ENCODE measurements at places on chromosomes 1 and 21. TPM values are rescaled to one million over a fixed set of nuclear protein-coding genes. Genes with fewer than 3 reads are reported as not detected.

SRP9 gene
- 291 TPM for total RNA-seq

CLCA4 gene
- total RNA-seq, result not detected

SELP gene
- total RNA-seq, result not detected

OR2G3 gene
- not detected for total RNA-seq

CRYAA gene
- total RNA-seq, result not detected

KIF26B gene
- total RNA-seq, result 0.11 TPM

GRCh38 chr1:47838562-47839432 lies 158.4 kb downstream of the TRABD2B start:
- no peak for DNase-seq

- DNase-seq, result peak; percentile 74
Measured at GRCh38 chr21:31526040-31526439, 133.5 kb upstream of the SOD1 start.

DNA sequence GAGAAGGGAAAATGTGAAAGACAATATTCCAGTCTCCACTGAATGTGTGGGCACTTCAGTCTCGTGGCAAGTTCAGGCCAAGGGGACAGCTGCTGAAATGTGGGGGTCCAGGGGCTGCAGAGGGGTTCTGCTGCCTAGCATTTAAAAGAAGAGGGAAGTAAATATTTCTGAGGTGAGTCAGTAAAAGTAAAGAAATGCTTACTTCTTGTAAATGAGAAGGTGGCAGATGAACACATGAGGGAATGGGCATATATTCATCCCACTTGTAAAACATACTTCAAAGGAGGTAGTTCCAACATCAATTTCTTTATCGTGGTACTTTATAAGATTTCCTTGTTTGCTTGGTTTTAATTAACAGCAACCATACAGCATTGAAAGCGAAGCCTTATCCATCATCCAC lies 63.1 kb upstream of the HIVEP3 start:
- no peak for DNase-seq

DNA sequence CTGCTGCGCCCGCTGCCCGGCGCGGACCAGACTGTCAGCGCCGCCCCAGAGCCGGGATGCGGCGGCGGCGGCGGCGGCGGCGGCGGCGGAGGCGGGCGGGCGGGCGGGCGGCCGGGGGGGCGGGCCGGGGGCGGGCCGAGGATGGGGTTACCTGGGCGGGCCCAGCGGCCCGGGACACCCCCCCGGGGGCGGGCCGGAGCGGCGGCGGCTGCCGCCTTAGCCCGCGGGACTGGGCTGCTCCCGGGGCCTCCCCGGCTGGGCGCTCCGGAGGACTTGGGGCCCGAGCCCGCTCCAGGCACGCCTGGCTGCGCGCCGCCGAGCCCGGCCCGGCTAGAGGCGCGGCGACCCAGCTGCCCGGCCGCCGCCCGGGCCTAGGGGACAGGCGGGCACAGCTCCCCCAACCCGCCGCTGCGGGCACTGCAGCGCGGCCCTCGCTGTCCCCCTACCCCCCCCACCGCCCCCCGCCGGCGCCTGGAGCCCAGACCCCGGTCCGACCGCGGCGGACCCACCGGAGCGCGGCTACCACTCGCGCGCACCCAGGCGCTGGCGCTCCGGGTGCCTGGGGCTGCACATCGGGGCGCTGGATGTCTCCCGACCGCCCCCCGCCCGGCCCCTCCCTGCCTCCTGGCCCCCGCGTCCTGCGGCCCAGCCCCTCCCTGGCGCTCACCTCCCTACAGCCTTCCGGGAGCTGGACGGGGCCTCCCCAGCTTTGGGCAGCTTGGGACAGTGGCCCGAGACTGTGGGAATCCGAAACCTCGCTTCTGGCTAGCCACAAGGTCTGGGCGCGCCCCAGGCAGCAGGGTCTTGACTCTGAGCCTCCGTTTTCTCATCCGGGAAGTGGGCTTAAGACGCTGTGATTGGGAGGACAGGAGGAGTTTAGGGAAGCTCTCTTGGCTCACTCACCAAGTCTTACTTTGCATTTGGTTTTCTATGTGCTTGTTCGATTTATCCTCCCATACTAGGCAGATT lies at the start of gene WNT4:
Gene WNT4 (minus strand): TSS at position 33 of the 969 bp plus-strand sequence. CDS start 175 bp downstream, outside the sequence.
- DNase-seq, result peak; percentile 70

All from PC-9 (cell line).